ENCODE measurements at places on chromosomes 2 and 18. TPM values are rescaled to one million over a fixed set of nuclear protein-coding genes. Genes with fewer than 3 reads are reported as not detected.
A peak's percentile ranks its signal among the peaks of the same experiment; 100 is the strongest.

DNA sequence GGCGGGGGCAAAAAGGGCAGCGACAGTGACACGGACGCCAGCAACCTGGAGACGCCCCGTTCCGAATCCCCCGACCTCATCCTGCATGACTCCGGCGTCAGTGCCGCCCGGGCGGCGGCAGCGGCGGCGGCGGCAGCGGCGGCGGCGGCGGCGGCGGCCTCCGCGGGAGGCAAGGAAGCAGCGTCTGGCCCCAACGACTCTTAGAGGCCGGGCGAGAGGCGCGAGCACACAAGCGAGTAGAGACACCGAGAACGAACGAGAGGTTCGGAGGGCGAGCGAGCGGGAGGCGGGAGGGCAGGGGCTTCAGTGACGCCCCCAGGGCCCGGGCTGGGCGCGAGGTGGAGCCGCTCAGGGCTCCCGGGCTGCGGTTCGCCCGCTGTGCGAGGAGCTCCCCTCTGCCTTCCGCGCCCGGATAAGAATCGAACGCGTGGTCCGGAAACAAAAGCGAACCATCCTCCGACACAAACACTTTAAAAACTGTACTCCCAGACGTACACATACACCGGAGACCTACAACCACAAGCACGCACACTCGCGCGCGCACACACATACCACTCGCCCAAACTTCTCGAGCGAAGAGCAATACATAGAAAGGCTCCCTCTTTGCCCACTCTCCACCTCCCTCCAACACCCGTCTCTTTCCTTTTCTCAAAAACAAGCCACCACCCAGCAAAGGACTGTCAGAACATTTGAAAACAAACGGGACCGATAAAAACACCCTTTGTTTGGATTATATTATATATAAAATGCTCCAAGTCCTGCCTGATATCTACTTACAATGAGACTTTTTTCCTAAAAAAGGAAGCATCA lies 2.8 kb downstream of the SP9 start:
- peak; percentile 31 for DNase-seq

The REG3A gene
- not detected for total RNA-seq

The PRKAG3 gene
- total RNA-seq: 0.12 TPM

The ZC3H6 gene
- 21.8 TPM for total RNA-seq

The RAMP1 gene
- total RNA-seq: 151 TPM

DNA sequence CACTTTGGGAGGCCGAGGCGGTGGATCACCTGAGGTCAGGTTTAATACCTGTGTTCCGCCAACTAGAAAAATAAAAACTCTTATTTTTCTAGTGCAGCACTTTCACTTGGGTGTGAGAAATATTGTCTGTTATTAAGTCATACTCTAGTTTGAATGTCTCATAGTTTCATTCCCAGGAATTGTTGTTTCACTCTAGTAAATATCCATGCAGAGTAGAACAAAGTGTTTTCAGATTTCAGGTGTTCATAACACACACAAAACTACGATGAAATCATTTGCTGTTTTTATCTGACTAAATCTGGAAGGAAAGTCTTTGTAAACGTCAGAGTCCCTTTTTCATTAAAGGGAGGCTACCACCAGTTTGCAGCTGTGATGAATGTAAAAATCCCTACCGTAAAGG lies 4.0 kb downstream of the FAM117B start:
- DNase-seq: no peak

DNA sequence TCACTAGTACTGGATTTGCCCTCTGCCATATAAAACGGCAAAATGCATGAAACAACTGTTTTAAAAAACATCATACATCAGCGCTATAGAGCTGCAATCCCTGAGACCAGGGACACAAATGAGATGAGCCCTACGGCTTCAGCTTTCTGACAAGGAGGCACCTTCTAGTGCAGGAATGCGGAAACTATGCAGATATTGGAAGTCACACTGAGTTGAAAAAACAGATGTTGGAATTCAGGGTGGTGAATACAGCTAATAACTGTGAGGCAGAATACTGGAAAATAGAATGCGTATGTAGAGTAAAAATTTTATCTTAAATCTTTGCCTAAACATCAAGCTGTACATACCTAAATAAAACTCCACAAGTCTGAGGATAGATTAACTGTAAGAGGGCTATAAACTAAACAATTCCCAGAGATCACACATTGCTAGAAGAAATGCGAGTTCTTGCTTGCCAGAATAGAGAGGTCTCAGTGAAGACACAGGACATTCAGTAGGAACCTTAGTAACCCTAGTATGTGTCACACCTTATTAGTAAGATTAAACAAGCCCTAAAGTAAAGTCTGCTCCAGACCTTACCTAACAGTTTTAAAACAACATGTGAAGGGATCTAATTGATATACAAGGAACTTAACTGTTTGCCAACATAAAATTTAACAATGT lies 541.4 kb upstream of the DDX18 start:
- no peak for DNase-seq

DNA sequence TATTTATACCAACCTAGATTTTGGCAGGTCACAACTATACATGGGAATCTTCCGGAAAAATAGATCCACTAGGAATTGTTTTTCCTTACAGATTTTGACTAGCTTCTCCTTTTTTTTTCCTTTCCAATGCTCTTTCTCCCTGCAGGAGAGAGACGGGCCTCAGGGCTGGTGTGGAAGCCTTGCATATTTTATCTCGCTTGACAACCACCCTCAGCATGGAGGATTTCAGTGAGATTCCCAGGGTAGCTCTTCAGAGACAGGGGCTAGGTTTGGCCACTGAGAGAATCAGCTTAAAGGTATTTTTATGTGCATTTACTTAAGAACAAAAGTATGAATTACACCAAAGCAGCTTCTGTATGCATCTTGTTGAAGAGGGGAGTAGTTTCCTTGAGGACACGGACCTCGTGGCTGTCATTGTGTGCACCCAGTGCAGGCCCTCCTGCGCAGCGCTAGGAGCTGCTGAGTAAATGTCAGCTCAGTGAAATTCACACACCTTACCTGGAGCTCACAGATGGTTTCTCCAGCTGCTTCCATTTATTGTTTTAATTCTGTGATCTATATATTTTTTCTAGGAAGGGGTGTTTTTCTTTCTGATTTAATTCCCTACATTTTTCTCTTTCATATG lies 54.4 kb downstream of the TRAPPC12 start:
- no peak for DNase-seq
